Stimulated activated CD8-positive, alpha-beta memory T cell treated with anti-CD3 and anti-CD28 coated beads, Interleukin-15, amount 100 ng/mL, for 24 hours (primary cell): ENCODE measurements at places on chromosomes 4 and X.
A peak's percentile ranks its signal among the peaks of the same experiment; 100 is the strongest.

GRCh38 chrX:130330146-130330545 lies 9.6 kb upstream of the SLC25A14 start:
- no peak for DNase-seq

GRCh38 chrX:16060252-16060651 lies 63.1 kb upstream of the GRPR start:
- DNase-seq = no peak

DNA sequence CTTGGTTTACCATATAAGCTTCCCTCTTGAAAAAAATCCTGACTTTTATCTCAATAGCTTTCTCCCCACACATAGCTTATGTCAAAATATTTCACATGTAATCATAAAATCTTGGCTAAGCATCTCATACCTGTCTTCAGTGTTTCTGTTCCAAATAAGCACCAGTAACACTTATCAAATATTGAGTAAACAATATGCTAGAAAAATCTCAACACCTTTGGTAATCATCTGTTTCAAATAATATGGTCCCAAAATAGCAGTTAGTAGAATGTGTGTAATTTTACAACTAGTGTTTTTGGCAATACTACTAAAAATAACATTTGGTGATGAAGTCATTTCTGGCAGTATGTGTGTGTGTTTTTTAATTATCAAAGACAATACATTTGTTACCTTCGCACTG lies 2138.2 kb downstream of the PCDH7 start:
- DNase-seq = no peak

DNA sequence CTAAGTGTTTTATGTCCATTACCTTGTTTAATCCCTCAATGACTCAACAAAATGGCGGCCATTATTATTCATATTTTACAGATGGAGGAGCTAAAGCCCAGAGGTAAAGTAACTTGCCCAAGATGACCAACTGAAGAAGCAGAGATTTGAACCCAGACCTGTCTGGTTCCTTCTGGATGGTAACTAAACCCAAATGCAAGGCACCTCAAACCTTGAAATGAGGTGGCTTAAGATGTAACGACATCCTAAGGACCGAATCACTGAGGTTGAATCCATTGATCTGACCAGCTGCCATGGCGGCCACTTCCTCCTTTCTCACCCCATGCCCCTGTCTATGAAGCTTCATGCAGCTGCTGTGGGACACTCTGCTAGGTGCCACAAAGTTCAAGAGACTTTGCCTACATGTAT lies 932 bp downstream of the TLR10 start:
- DNase-seq = no peak

DNA sequence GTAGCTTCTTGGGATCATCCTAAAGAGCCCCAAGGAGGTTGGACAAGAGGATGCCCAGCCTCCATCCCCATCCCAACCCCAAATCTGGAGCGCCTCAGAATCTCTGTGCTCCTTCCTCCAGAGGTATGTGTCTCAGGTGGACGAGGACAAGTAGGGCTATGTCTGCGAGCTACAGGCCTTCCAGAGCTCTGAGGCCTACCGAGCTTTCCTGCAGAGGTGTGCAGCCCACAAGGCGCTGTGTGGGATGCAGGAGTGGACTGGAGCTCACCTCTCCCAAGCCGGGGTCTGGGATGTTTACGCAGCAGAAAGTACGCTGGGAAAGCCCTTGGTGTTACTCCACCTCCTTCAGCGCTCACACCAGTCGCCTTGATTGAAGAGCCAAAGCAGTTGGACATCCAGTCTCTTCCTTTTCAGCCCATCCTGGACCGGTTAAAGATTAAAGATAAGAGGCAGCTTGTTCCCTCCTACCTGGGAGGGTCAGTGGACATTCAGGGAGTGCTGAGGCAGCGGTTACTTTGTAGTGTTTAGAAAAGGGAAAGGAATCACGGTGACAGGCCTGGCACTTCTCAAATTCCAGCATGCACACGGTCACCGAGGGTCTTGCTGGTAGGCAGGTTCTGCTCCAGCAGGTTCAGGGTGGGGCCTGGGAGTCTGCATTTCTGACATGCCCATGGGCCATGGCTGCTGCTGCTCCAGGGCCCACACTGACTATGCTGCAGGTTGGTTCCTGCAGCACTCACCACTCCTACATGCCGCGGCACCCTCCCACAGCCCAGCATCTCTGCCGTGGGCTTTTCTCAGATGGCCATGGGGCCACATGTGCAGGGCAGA lies 29.5 kb upstream of the JAKMIP1 start:
- no peak for DNase-seq

GRCh38 chr4:147753047-147753446 lies 21.2 kb downstream of the ARHGAP10 start:
- DNase-seq = no peak

- DNase-seq = no peak
Observed at GRCh38 chr4:169120624-169121023, 110.6 kb upstream of the CBR4 start.

GRCh38 chr4:165631912-165632311 lies 241.1 kb upstream of the TLL1 start:
- no peak for DNase-seq

DNA sequence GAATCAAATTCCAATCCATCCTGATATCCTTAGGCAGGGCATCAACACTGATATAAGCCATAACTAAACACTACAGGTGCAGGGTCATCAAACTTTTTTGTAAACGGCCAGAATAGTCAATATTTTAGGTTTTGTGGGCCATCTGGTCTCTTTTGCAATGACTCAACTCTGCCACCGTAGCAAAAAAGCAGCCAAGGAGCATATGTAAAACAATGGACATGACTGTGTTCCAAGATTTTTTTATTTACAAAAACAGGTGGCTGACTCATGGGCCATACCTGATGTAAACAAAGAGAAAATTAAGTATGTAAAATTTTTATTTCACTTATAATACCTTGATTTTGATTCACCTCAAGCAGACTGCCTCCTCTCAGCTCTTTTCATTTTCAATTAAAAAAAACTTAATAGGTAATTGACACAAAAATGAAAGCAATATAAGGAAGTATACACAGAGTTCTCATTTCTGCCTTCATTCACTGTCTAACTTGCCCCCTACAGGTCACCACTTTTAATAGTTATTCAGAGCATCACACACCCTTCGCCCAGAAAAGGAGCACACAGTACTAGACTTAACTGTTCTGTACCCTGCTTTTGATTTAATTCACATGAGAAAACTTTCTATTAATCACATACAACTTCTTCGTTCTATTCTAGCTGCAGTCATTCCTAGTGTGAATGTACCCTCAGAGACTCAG lies 35.3 kb upstream of the GPM6B start:
- DNase-seq = no peak

DNA sequence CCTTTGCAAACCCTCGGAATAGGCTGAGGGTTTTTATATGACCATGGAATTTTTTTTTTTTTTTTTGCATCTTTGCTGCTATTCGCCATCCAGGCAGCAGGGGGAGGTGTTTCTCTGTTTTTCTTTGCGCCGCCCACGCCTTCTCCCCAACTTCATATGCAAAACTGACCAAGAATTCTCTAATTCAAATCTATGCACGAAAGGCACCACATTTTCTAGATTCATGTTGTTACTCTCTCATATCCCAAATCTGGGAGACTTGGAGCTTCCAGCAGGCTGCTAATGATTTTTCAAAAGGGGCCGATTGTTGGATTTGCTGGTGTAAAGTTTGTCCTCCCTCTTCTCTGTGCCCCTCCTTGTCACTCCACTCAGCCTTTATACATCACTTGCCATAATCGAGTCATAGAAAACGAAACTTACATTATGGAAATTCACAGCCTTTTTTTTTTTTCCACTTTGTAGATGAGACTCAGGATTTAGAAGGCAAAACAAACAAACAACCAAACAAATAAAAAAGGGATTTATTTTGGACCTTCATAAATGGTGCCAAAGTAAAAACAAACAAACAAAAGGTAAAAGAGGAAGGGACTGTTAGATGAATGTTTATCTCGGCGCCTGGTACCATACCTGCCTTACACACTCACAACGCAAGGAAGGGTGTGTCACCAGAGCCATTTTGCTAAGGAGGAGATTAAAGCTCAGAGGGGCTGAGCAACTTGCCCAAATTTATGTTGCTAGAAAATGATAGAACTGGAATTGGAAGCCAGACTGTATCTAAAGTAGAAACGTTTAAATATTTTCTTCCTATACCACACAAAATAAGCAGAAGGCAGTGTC lies 29.3 kb upstream of the BOD1L1 start:
- DNase-seq = peak; percentile 47

DNA sequence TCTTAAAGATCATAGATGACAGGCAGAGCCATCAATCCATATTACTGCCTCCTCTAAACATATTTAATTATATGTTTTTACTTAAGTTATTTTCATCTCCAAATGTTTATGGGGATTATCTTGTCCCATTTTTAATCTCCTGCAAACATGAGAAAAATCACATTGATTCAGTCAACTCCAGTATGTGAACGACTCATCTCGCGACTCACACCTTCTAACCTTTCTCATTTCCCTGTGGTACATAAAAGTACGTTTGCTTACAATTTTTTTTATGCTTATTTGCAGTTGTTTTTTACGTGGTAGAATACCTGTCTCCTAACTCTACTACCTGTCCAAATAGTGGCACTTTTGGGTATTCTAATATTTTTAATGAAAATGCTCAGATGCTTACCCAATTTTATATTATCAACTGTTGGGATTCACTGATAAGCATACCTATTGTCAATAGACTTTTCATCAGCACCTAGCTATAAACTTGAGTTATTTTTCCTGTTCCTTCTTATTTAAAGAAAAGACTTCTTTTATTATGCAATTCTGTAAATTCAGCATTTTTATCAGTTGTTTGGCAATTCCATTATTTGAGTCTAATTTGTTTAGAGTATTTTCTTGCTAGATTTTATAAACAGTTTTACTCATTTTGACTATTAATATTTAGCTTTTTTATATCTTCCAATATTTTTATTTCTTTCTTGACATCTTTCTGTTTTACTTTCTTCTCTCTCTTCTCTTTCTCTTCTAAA lies 276.6 kb downstream of the ANK2 start:
- DNase-seq = no peak

GRCh38 chr4:4582653-4583052 lies 40.8 kb upstream of the STX18 start:
- DNase-seq = no peak

DNA sequence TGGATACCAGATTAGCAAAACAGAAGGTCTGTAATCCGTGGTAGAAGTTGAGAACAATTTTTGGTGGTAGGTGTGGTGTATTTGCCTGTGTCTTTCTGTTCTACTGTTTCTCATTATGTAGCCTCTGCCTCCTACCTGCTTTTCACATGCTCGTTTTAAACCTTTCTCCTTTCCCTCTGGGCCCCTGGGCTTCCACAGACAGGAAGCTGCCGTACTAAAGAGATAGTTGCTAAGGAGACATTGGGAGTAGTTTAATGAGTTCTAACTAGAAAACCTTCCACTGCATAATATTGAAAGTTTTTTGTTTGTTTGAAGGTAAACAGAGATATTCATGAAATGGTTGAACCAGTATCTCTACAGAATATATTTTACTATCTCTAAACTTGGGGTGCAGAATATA lies 107.8 kb downstream of the STOX2 start:
- DNase-seq = no peak

GRCh38 chrX:71625471-71625870 lies 7.2 kb upstream of the CXCR3 start:
- no peak for DNase-seq

GRCh38 chrX:141619336-141619735 lies 29.8 kb downstream of the SPANXA2 start:
- no peak for DNase-seq

- DNase-seq = no peak
Observed at GRCh38 chrX:140510895-140511295, 6.0 kb upstream of the SOX3 start.

GRCh38 chrX:45126158-45126557 lies 74.5 kb downstream of the DIPK2B start:
- no peak for DNase-seq

DNA sequence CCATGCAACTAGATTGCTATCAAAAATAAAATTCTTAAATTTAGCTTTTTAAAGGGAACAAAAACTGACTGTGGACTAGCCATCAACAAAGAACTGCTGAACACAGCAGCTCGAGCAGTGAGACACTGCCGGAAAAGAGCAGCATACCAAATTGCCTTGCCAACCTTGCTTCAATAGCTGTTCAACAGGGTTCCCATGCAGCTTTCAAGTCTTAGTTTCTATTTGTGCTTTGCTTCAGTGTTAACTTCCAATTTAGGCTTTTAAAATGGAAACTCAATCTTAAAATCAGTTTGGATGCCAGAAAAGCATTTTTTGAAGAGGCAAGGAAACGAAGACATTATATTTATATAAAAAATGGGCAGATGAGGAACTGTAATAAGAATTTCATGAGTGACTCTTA lies 463.4 kb upstream of the MAGEB18 start:
- no peak for DNase-seq

- DNase-seq = no peak
Observed at GRCh38 chrX:46326161-46326560, 219.1 kb downstream of the ZNF674 start.

DNA sequence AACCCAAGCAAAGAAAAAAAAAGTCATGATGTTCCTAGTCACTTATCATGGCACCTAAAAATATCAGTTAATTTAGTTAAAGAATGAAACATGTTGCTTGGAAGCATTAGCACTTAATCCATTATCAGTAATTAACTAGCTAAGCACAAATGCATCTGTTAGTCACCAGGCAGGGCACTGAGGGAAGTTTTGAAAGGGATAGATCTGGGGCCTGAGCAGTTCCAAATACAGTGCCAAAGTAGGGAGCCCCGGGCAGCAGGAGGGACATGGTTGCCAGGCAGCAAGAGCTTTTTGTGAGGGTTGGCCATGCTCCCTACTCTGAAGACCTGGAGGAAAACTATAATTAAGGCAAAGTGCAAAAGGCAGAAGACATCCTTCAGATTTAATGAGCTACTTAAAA lies 62.0 kb downstream of the PHKA1 start:
- no peak for DNase-seq

GRCh38 chrX:10660171-10660570 lies 39.8 kb upstream of the MID1 start:
- no peak for DNase-seq

GRCh38 chr4:184681916-184682315 lies 32.4 kb downstream of the PRIMPOL start:
- DNase-seq = no peak

GRCh38 chr4:153448003-153448731 lies 18.0 kb upstream of the TMEM131L start:
- no peak for DNase-seq
